ENCODE measurements at places on chromosomes 4 and X.
A peak's percentile ranks its signal among the peaks of the same experiment; 100 is the strongest.

DNA sequence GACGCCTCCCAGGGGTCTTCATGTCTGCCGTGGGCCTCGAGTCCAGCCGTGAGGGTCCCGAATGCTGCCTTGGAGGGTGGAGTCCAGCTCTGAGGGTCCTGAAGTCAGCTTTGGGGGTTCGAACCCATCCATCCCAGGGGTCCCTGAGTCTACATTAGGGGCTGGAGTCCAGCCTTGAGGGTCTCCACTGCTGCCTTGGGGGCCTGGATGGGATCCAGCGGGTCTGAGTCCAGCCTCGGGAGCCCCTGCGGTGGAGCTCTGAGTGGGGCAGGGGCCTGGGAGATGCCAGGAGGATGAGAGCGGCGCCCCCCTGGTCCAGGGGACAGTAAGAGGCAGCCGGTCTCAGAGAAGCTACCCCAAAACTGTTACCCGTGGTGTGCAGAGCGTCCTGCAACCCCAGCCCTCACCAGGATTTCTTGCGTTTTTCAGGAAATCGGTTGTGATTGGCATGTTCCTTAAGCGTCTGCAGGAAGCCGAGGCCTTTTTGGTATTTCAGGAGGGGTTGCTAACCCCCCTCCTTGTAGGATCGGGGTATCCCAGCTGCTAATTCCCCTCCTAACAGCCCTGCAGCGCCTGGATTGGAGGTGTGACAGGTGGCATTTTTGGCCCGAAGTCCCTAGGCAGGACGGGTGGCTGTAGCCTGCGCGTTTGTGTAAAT is 1.7 kb upstream of the GTPBP6 start:
- DNase-seq, result no peak

DNA sequence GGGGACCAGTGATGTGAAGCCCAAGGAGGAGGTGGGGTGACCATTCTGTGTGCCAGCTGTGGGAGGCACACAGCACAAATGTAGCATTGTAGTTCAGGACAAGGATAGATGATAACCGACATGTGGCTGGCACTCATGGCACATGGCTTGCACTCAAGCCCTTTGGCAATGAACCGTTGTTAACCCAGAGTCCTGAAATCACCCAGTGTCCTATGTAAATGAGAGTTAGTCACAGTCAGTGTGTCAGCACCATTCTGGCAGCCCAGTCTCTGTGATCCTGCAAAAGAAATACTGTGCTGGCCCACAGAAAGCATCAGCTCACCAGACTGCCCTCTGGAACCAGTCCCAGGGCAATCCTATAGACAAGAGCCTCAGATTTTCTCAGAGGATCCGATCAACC is 339.3 kb downstream of the MID1IP1 start:
- no peak for DNase-seq

DNA sequence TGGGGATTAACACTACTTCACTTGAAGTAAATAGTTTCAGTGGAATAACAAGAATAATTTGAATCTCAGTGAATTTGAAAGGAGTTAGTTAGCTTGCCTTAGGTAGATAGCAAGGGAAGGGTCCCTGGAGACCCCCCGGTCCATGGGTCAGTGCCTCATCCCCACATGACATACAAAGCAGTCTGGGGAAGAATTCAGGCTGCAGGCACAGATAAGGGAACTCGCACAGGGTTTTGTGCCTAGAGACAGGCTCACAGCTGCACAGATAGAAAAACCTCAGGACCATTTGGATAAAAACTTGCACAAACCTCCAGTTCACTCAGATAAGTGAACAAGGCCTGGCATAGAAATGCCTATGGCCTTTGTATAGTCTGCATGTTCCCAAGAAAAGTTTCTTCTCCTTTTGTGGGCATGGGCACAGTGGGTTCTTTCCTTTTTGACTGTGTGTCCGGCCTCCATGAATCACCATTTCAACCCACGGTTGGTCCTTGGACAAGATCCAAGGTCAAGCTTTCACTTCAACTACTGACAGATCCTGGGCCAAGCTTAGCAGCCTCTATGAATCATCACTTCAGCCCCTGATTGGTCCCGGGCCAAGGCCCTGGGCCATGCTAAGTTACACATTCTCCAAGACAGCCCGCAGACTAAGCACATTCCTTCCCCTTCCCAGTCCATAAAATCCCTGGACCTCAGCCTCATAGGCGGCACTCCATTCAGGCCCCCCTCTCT is 108.3 kb upstream of the KLHL4 start:
- no peak for DNase-seq

DNA sequence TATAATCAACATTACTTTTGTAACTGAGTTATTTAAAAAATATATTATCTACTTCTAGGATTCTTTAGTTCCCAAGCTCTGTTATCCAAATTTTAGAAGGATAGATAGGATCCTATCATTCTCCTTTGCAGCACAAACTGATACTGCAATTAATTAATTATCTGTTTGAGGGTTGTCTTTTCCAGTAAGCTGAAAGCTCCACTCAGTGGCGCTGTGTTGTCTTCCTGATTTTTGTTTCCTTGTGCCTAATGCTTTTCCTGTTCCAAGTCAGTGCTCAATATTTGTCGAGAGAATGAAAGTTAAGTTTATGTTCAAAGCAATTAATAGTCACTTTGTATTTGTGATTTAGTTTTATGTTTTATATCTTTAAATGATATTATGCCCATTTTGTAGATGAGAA is 107.4 kb upstream of the ANK2 start:
- no peak for DNase-seq

- no peak for DNase-seq
Measured at GRCh38 chrX:139828033-139828432, 104.8 kb downstream of the ATP11C start.

GRCh38 chr4:100509386-100509785 is 8.4 kb downstream of the EMCN start:
- DNase-seq, result no peak

GRCh38 chr4:71520308-71520707 is 181.5 kb downstream of the SLC4A4 start:
- DNase-seq, result no peak

- DNase-seq, result no peak
Measured at GRCh38 chrX:87636533-87636932, 118.9 kb downstream of the KLHL4 start.

DNA sequence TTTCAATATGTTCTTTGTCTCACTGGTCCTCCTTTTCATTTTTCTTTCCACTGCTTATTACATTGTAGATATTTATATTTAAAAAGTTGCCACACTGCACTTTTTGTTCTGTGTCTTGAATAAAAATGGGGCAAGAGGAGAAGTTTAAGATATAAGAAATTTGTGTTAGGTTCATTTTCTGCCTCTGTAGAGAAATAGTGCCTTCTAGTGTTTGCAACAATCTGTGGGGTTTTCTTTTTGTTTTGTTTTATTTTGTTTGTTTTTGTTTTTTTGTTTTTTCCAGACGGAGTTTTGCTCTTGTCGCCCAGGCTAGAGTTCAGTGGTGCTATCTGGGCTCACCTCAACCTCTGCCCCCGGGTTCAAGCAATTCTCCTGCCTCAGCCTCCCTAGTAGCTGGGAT is 20.1 kb upstream of the SMIM14 start:
- no peak for DNase-seq

DNA sequence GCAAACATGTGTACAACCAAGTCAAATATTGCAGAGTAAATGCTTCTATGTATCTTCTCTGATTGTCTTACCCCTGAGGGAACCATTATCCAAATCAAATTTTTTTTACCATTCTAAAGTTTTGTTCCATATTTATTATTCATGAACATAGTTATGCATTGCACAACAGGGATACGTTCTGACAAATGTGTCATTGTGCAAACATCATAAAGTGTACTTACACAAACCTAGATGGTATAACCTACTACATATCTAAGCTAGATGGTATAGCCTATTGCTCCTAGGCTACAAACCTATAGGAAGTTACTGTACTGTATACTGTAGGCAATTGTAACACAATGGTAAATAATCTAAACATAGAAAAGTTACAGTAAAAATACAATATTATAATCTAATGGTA is 23.4 kb downstream of the BEX3 start:
- DNase-seq, result no peak

- DNase-seq, result no peak
Measured at GRCh38 chrX:68332201-68332731, 101.0 kb downstream of the OPHN1 start.

GRCh38 chrX:123881330-123881729 is 21.5 kb downstream of the XIAP start:
- no peak for DNase-seq

- DNase-seq, result no peak
Measured at GRCh38 chr4:118797558-118798142, 38.3 kb downstream of the SEC24D start.

DNA sequence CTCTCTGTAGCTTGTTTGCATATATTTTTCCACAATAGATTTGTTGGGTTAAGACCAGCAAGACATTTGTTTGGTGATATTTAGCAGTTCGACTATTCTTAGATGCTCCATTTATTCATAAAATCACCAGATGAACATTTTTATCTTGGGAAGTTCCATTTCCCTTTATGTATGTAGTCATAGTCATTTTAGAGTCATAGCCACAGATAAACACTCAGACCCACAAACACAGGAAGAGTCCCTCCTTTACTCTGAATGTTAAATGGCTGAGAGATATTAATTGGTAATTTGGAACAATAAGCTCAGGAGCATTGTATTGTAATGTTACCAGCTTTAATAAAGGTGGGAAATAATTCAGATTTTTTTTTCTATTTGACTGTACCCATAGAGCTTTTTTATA is 1608.7 kb downstream of the STIM2 start:
- no peak for DNase-seq

DNA sequence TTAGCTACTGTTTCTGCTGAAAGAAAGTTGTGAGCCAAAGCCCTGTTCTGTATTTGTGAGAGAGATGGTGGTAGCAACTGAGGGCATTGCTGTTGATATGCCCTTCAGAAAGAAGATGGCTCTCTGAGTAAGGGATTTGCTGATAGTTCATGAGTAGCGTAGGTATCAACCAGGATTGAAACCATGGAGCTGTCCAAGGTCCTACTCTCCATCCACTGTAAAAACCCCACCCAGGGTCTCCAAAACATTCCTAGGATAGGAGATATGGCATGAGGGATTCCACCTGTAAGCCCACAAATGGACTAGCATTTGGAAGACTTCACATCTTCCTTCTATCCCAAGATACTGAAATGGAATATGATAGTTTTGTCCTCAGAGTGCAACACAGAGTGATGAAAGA is 277.1 kb upstream of the PRKX start:
- DNase-seq, result no peak

GRCh38 chr4:7398104-7398423 is 36.7 kb downstream of the PSAPL1 start:
- DNase-seq, result peak; percentile 94

DNA sequence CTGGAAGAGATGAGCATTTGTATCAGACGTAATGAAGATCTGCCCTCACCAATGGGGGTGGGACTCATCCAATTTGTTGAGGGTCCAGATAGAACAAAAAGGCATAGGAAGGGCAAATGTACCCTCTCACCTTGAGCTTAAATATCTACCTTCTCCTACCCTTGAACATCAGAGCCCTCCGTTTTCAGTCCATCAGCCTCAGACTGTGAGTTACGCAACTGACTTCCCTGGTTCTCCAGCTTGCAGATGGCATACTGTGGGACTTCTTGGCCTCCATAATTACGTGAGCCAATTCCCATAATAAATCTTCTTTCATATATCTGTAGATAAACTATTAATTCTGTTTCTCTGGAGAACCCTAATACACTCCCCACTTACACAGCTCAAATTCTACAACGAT is 56.5 kb upstream of the GUCY1A1 start:
- no peak for DNase-seq

DNA sequence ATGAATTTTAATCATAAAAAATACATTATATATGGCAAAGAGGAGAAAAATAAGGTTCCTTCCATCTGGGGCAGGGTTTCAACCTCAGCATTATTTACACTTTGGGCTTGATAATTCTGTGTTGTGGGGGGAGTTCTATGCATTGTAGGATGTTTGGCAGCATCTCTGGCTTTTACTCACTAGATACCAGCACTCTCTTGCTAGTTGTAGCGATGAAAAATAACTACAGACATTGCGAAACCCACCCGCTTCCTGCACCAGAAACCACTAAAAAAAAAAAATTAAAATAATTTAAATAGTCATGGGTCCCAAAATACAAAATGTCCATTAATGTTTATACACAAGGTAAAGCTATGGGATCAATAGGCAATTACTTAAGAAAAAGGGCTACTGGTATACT is 52.7 kb downstream of the PPP3CA start:
- DNase-seq, result no peak

- DNase-seq, result no peak
Measured at GRCh38 chr4:14790494-14790893, 211.8 kb upstream of the CPEB2 start.

- DNase-seq, result no peak
Measured at GRCh38 chr4:26288355-26288909, 32.4 kb upstream of the RBPJ start.

DNA sequence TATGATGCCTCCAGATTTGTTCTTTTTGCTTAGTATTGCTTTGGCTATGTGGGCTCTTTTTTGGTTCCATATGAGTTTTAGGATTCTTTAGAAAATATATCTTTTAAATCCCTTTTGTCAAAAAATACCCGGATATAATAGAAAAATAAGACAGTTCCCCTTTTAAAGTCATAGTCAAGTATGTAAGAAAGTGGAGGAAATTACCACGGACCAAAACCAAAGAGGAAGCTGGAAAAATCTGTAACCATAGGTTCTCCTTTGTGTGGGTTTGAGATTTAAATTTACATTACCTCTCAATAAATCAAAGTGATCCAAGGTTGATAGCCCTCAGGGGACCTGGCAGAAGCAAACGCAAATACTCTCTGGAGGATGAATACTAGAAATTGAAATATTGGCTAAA is 58.3 kb upstream of the PACRGL start:
- no peak for DNase-seq

DNA sequence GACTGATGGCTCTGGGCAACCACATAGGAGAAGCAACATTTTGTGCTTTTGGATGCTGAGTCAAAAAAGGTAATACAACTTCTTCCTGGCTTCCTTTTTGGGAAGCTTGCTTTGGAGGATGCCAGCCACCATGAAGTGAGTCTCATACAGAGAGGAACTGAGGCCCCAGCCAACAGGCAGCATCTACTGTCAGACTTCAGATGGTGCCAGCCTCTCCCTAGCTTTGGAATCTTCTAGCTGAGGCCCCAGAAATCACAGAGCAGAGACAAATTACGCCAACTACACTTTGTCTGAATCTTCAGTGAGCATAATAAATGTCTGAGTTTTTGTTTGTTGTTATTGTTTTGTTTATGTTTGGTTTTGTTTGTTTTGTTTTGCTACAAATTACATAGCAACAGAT is 136.1 kb downstream of the ATP10D start:
- no peak for DNase-seq

DNA sequence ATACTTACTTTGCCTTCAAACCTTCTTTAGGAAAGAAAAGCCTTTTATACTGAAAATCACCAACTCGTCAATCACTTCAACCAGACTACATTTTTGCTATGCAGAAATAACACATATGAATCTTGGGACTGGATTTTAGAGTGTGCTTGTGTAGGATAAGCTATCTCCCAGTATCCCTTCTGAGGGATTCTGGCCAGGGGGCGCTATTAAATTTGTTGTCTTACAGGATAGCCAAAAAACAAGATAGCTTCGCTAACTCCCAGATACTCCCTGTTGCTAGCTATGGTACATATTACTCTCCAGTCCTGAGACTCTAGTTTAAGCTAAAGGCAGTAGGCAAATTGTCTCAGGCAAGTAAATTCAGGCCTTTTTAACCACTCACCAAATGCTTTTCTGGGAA is 167.2 kb downstream of the LHFPL1 start:
- DNase-seq, result no peak
